ENCODE measurements at places on chromosomes 12 and 14.

- DNase-seq, result no peak
Observed at GRCh38 chr14:30657606-30658163, 35.6 kb downstream of the SCFD1 start.

DNA sequence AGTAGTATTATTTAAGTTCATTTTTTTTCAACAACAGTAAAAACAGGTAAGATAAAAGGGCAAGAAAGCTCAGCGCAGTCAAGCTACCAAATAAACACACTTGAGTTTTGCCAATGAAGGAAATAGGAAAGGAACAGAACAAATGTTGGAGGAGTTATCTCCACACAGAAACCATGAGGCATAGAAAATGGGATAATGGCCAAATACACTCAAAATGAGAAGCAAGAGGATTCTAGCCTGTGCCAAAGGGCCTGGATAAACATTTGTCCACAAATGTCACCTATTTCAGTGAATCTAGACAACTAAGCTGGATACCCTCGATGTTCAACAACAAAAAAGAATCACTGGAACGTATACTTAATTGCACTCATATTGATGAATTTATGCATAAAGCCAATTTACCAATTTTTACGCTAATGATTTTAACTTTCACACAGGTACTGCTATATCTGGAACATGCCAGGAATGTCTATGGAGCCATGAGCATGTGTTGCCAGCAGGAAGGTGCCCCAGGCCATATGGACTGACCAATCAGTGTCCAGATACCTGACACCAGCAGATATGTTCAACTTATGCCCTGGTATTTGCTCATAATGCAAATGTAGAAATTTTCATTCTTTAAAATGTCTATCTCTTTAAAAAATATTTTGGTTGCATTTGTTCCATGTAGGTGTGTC lies 21.1 kb downstream of the ST8SIA1 start:
- DNase-seq, result no peak

DNA sequence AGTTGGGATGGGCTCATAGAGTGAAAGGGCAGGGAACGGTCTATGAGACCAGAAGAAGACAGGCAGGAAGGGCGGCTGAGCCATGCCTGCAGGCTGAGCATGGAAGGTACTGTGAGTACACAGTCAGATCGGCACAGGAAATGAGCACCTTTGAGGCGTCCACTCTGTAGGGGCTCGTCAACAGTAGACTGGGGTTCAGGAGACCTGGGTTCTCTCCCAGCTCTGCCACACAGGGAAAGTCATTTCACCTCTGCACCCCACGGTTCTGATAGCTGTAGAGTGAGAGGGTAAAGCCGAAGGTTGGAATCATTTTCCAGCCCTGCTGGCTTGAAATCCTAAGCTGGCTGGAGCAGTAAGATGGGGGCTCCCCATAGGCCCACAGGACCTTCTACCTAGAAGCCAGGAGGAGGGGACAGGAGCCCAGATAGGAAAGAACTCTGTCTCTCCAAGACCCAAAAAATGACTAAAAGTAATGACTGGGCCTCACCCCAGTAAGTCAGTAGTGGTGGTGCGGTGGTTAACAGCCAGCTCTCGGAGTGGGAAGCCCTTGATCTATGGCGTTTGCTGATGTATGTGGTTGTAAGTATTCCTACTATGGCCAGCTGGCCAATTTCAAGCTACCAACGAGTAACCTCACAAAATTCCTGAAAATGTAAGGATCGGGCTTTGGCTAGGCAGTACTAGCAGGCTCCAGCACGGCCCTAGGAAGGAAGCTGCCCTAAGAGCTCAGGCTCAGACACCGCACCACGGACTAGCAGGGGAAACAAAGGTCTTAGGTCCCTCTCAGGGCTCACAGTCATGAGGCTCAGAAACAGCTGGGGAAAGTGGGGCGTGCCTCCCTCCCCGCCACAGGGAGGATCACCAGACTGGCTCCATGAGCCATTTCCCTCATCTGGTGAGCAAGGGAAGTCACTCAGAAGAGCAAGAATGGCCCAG lies 10.3 kb upstream of the CD27 start:
- no peak for DNase-seq

DNA sequence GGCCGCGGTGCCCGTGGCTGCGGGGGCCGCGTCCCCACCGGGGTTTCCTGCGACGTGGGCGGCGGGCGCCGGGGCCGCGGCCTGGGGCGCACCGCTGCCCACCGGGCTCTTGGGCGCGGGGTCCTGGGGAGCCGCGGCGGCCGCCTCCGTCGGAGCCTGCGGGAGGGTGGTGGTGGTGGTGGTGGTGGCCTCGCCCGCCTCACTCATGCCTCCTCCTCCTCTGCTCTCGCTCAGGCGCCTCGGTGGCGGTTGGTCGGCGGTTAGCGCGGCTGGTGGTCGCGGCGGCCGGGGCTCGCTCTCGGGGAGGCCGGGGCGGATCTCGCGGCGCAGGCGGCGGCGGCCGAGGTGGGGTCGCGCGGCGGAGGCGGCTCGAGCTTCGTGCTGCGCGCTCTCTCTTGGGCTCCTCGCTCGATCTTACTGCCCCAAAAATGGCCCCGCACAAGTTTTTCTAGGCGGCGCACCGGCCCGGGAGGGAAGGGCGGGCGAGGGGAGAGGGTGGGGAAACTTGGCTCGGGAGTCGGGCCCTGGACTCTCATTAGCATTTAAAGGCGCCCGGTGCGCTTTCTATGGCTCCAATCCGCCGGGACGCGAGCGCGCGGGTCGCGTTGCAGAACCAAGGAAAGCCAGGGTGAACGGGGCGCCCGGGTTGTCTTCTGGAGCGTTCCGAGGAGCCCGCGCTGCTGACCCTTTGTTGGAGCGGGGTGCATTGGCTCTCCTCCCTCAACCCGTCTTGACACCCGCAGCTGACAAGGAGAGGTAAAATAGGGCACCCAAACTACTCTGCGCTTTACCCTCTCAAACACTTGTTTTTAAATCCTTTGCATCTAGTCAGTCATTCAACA lies at the start of gene YBX3:
Gene YBX3 (minus strand): TSS at position 419 of the 842 bp plus-strand sequence. CDS start 212 bp downstream, at position 207.
- DNase-seq, result peak; percentile 62

- no peak for DNase-seq
Observed at GRCh38 chr12:765840-766239, 13.5 kb downstream of the WNK1 start.

GRCh38 chr12:52285851-52286530 lies 5.3 kb downstream of the KRT81 start:
- DNase-seq, result no peak

DNA sequence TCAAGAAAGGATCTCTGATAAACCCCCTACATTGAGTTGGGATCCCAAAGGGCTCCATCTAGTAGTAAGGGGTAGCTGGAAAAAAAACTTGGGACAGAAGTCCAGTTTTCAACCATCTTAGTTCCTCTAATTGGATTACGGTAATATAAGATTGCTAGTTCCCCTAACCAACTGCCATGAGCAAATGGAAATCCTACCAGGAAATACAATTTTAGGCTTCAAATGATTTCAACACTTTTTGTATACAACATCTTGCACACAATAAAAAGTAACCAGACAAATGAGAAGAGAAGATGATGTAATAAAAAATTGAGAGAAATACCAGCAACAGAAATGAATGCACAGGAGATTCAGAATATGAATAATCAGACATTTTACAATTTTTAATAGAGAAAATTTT lies 73.0 kb downstream of the TSHR start:
- no peak for DNase-seq

All from AG09319 (cell line).